Stimulated activated CD4-positive, alpha-beta T cell treated with anti-CD3 and anti-CD28 coated beads, Interleukin-1b, Interleukin-23, amount 100 ng/mL, for 48 hours (primary cell): ENCODE measurements at places on chromosomes 7 and 10.

- peak; percentile 62 for DNase-seq
Measured at GRCh38 chr10:77846718-77847311, 79.7 kb downstream of the DLG5 start.

DNA sequence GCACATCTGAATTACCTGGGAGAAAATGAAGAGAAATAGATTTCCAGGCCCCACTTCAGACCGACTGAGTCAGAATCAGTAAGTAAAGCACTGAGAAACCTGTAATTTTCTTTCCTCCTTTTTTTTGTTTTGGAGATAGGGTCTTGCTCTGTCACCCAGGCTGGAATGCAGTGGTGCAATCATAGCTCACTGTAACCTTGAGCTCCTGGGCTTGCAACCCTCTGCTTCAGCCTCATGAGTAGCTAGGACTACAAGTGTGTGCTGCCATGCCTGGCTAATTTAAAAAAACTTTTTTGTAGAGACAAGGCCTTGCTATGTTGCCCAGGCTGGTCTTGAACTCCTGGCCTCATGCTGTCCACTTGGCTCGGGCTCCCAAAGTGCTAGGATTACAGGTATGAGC, 260.2 kb downstream of the STK31 start:
- no peak for DNase-seq

DNA sequence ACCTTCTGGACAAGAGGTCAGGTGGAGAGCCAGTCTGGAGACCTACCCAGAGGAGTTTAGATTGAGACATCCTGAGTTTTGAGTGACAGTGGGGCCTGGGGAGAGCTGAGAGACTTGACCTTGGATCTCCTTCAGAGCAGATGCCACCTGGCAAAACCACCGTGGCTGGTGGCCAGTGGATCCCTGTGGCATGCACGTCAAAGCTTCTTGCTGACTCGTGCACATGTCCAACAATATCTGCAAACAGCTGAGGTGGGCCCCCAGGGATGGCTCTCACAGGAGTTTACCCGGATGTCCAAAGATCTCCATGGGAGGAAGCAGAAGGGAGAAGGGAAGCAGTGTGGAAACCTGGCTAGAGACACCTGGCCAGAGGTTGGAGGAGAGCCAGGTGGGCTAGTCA, 230.5 kb downstream of the FANK1 start:
- DNase-seq, result no peak

DNA sequence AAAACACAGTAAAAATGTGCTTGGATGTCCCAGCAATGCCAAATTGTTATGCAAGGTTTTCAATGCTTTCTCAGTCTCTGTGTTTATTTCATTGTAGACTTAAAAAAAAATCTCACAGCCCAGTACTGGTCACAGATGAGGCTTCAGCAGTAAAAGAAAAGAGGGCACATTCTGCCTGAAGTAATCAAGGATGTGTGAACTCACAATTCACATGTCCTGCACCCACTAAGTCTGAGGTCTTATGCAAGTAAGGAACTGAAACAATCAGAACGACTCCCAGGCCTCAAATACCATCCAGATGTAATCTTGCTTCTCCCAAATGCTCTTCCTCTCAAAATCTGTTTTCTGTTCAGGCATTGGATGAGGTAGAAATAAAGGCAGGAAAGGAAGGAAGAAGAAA, 33.7 kb downstream of the ADRB1 start:
- DNase-seq, result no peak

GRCh38 chr10:46296641-46297141, 9.9 kb downstream of the ANTXRL start:
- DNase-seq, result no peak

- no peak for DNase-seq
Measured at GRCh38 chr10:368579-369220, 233.4 kb downstream of the ZMYND11 start.

DNA sequence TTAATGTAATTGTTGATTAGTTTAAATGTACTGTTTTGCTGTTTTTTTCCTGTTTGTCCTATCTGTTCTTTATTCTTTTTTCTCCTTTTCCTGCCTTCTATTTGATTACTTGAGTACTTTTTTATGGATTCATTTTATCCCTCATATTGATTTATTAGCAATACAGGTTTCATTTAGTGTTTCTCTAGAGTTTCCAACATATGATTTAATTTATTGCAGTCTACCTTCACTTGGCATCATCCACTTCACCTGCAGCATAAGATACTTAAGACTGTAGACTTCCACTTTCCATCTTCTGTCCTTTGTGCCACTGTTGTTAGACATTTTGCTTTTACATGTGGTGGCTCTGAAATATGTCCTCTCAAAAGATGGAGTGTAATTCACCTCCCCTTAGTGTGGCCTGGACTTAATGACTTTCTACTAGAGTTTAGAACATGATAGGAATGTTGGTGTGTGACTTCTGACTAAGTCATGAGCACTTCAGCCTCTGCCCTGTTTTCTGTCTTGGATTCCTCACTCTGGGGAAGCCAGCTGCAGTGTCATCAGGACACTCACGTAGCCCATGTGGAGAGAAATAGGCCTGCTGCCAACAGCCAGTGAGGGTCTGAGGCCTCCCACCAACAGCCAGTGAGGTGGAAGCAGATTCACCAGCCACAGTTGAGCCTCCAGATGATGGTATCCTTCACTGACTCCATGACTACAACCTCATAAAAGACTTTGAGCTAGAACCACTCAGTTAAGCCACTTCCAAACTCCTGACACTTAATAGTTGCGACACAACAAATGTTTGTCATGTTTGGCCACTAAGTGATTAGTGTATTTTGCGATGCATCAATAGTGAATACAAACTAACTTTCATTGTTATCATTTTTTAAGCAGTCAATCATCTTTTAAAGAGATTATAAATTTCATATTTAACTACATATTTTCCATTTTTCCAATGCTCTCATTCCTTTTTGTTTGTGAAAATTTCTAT, 643.5 kb upstream of the DPP6 start:
- DNase-seq, result no peak

- DNase-seq, result no peak
Measured at GRCh38 chr7:113282875-113283274, 164.5 kb upstream of the SMIM30 start.

DNA sequence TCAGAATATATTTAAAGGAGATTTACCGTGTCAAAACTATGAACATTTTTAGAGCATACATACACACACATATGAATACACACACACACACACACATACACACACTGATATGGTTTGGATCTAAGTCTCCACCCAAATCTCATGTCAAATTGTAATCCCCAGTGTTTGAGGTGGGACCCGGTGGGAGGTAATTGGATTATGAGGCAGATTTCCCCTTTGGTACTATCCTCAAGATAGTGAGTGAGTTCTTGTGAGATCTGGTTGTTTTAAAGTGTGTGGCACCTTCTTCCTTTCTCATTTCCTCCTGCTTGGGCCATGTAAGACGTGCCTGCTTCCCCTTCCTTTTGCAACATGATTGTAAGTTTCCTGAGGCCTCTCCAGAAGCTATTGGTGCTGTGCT, 515.0 kb upstream of the ZMIZ1 start:
- no peak for DNase-seq

DNA sequence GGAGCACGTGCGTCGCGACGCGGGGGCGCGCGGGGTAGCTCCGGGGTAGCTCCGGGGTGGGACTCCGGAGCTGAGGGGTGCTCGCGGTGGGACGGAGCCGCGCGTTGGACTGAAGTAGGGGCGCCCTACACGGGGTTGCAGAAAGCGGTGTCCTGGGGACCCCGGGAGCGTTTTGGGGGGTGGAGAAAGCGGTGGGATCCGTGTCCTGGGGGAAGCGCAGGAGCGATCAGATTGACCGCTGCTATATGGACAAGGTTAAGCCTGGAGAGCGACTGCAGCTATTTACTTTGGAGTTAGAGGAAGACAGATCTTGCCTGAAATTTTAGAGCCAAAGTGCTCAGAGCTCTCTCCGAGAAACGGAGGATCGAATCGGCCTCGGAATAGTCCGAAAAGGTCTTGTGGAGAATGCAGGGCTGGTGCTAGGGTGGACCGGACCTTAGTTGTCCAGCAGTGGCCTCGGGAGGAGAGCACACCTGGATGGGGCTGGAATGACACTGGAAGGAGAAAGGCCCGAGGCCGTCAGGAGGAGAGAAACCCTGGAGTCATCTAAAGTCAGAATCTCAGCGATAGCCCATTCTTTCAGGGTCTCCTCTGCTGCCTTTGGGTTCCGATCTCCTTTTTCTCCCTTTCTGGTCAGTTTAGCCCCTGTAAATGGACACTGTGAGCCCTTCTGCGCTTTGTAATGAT, 564 bp downstream of the PDSS1 start:
- no peak for DNase-seq

DNA sequence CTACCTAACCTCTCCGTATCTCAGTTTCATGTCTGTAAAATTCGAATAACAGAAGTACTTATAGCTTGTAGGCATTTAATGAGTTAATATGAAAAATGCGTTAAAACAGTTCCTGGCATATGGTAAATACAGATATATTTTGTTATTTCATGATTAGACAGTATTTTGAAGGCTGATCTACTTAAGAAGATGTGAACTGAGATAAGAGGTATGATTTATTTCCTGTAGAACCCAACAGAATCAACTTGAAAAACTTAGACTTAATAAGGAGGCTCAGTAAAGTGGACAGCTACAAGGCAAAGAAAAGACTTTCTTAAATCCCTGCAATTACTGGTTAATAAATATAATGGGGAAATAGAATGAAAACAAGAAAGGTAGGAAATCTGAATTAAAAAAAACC, 103.3 kb downstream of the FANK1 start:
- no peak for DNase-seq

DNA sequence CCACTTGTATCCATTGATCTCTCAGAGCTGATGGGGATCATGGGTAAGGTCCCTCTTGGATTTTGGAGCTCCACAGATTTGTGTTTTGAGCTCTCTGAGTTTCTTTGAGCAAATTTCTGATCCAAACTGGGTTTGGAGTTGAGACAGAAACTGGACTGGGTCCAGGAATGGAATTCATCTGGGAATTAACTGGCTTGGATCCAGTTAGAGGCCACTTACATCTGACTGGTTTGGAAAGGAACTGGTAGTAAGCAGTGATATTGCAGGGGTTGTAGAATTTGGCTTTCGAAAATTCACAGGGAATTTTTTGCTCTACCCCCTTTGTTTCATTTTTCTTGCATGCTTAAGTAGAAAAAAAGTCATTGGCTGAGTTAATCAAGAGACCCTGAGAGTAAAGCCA, 245.6 kb downstream of the SEMA3D start:
- no peak for DNase-seq

GRCh38 chr10:5611899-5612680, 54.3 kb downstream of the ASB13 start:
- DNase-seq, result no peak

- DNase-seq, result no peak
Measured at GRCh38 chr7:28077616-28078015, 103.0 kb downstream of the JAZF1 start.

DNA sequence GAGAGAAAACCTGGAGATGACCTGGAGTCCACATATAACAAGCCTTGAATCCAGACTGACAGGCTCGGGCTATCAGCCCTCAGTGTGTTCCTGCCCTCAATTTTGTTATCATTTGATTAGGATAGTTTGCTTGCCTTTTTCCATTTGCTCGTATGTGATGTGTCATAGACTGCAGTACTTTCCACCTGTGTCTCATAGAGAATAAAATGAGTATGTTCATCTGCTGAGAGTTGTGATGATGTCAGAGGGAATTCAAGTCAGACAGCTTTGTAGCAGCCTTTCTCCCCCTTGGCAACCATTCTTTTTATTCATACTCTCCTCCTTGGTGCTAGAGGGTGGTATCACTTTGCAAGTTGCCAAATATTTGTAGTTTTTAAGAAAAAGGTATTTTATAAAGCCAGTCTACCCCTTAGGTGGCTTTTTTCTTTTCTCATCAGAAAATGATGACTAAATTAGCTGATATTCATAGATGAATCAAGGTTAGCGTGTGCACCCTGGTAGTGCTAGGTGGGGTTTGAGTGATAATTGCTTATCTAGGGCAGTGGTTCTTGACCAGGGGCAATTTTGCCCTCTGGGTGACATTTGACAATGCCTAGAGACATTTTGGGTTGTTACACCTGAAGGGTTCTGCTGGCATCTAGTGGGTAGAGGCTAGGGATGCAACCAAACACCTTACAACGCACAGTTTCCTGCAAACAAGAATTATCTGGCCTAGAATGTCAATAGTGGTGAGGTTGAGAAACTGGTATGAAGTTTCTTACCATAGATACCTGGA, 5.4 kb downstream of the SGPL1 start:
- DNase-seq, result peak; percentile 22

DNA sequence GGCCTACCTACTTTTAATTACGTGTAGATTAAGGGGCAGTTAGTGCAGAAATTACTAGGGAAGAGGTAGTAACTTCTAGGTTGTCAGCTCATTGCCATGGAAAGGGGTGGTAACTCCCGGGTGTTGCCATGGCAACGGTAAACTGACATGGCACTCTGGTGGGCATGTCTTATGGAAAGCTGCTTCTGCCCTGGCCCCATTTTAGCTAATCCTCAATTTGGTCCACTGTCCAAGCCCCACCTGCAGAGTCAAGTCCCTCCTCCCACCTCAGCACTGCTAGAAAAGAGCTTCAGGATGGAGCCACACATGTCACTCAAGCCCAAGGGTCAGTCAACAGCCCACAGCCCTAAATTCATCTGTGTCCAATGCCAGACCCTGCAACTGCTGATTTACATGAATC, 7.5 kb upstream of the ZKSCAN1 start:
- no peak for DNase-seq

GRCh38 chr10:78727728-78728127, 341.0 kb upstream of the ZMIZ1 start:
- no peak for DNase-seq

GRCh38 chr7:151313857-151314256, 27.8 kb upstream of the NUB1 start:
- peak; percentile 9 for DNase-seq

DNA sequence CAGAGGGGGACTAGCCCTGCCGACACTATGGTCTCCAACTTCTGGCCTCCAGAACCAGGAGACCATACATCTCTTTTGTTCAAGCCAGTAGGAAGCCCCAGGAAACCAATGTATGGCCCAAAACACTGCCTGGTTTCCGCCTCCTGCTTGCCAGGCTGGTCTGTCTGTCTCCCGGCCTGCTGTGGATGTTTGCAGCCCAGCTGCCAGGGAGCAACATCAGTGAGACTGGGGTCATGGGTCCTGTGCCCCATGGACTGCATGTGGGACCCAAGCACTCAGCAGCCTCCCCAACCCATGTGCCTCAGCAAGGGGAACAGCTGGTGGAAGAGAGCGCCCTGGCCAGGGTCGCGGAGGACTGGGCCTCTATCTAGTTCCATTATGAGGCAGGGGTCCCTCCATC, 33.4 kb upstream of the NUB1 start:
- DNase-seq, result no peak

DNA sequence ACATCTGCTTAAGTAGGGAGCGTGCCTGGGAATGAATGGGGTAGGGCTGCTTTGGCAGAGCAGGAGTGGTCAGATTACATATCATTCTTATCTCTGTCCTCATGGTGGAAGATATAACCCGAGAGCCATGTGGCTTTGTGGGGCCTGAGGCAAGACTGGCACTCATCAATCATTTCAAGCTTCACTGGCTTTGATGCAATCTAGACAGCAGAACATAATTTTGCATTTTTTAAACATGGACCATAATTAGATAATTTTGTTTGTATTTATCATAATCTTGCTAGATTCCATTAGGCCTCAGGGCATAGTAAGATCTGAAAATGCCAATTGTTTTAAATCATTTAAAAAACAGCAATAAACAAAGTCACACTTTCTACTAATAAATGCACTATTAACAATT, 480.3 kb downstream of the NXPH1 start:
- no peak for DNase-seq
